ENCODE measurements at places on chromosomes 2 and 18. TPM values are rescaled to one million over a fixed set of nuclear protein-coding genes. Genes with fewer than 3 reads are reported as not detected.

The ESPNL gene
- total RNA-seq = 0.44 TPM

The KYNU gene
- 304 TPM for total RNA-seq

The FSHR gene
- not detected for total RNA-seq

The ALMS1 gene
- total RNA-seq = 10.8 TPM

The FER1L5 gene
- not detected for total RNA-seq

The SP140 gene
- total RNA-seq = 0.24 TPM

The ZSWIM2 gene
- total RNA-seq = not detected

The GNAL gene
- total RNA-seq = 7.8 TPM

The GALR1 gene
- not detected for total RNA-seq

The CYTIP gene
- not detected for total RNA-seq

The GPR45 gene
- not detected for total RNA-seq

The SMYD5 gene
- total RNA-seq = 59.8 TPM

The FAP gene
- total RNA-seq = 0.08 TPM

The RESP18 gene
- total RNA-seq = not detected

The SCYGR4 gene
- not detected for total RNA-seq

The ROCK1 gene
- 17.7 TPM for total RNA-seq

All from A549 treated with DMSO at 1 μM for 4 hours (cell line).